SHP77 (cell line): ENCODE measurements at places on chromosomes 3 and 15.

GRCh38 chr15:28921919-28922706 lies 36.3 kb downstream of the APBA2 start:
- no peak for DNase-seq

GRCh38 chr3:5019411-5020241 lies 40.4 kb downstream of the BHLHE40 start:
- DNase-seq, result no peak

GRCh38 chr15:66799242-66799641 lies 97.2 kb downstream of the SMAD6 start:
- DNase-seq, result no peak

GRCh38 chr3:120198305-120198878 lies 86.6 kb downstream of the GPR156 start:
- DNase-seq, result no peak

DNA sequence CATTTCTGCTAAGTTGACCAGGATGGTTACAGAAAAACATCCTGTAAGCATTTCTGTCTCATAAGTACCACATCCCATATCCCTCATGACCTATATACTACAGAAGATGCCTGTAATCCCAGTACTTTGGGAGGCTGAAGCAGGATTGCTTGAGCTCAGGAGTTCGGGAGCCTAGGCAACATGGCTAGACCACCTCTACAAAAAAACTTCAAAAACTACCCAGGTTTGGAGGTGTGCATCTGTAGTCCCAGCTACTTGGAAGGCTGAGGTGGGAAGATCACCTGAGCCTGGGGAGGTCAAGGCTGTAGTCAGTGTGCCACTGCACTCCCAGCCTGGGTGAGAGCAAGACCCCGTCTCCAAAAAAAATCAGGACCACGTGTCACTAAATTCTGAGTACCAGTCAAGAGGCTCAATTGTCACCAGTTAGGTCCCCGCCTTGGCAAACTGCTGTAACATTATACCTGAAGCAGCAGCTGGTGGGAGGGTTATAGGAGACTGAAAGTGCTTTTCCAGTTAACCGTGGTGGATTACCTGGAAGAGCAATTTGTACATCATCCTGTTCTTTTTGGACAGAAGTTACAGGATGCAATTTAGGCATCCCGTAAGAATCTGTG lies 6.2 kb downstream of the RPL32 start:
- no peak for DNase-seq

DNA sequence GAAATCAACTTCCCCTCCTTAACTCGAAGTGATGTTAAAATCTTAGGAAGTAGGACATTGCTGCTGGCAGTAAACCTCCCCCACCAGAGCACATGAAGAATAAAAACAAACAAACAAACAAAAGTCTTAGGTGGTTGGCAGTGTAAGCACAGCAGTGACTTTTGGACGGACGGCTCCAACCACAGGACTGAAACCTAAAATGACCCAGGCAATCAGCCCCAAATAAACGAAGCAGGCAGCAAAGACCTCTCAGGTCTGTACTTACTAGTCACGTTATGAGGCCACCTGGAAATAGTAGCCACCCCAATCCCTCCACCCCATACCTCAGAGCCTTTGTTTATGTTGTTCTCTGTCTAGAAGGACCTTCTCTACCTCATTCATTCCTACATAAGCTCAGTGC lies 33.5 kb upstream of the HES1 start:
- no peak for DNase-seq

- DNase-seq, result no peak
These were observed 27.6 kb upstream of the MYO1E start for GRCh38 chr15:59400103-59400813.

GRCh38 chr3:45737234-45737633 lies 48.0 kb downstream of the SACM1L start:
- DNase-seq, result no peak

GRCh38 chr3:39934696-39935095 lies 125.3 kb downstream of the MYRIP start:
- DNase-seq, result no peak
